ENCODE measurements at places on chromosomes 3 and 15.

DNA sequence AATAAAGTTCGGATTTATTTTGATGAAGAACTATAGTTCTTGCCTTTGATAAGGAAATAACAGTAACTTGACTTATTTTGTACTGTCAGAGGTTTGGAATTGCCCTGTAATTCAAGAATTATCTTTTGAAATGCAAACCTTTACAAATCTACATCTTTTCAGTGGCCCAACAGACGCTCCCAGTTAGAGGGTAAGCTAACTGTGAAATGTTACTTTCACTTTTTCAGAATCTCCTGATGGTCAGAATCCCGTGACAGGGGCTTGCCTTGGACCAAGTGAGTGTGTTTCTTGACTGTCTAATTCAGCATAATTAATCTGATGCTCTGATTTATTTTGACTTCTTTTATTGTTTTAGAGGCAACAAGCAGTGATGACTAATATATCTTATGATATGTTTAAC lies 262.5 kb downstream of the PLOD2 start:
- DNase-seq, result no peak

DNA sequence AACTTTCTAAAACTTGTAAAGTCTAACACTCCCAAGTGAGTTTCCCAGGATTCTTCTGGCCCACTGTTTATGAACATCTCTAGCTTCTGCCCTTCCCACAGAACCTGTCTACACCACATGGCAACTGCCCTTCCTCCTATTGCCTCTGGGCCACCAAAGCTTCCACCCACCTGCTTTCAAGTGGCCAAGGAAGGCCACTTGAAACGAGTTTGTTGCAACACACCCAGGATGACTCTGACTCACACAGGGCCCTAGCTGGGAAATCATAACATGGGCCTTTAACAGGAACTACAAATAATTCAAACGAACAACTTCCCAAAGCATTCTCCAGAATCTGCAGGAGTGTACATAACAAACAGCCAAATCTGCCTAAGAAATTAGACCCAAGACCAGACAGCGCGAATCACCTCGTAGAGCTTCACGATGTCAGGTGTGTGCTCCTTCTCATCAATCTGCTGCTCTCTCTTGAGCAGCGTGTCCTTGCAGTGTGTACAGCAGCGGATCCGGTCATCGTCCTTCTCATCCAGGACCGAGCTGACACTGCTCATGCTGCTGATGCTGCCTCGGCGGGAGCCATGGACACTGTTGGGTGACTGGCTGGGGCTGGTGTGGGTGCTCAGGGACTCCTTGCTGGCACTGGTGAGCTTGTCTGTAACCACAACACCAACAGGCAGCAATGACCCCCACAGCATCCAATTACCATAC lies 16.8 kb downstream of the RBSN start:
- no peak for DNase-seq

GRCh38 chr3:141307351-141308059 lies 60.8 kb upstream of the ZBTB38 start:
- DNase-seq, result no peak

DNA sequence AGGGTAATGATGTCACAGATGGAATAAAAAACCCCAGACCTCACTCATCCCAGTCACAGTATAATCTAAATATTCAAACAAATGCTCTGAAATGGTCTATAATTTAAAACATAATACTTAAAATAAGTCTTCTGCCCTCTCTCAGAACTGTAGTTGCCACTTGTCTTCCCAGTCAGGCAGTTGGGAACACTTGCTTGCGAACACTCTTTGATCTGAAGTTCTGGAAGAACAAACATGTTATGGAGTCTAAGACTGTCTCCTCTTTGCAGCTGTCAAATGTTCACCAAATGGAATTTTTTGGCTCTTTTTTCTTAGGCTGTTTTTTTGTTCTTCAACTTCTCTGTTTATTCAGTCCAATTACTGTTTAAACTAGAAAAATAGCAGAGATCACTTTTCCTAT lies 711.1 kb upstream of the GOLIM4 start:
- no peak for DNase-seq

DNA sequence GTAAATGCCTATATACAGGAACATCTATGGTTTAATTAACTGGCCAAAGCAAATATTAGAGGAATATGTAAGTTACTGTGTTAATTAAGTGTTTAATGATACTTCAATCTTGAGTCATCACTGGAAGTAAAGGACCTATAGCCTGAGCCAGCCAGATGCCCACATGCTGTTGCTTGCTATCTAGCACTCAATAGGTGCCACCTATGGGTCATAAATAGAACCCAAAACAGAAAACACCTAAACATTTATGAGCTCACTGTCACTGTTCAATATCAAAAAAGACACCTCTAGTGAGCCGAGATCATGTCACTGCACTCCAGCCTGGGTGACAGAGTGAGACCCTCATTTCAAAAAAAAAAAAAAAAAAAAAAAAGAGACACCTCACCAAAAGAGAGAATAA lies 48.4 kb upstream of the IP6K2 start:
- DNase-seq, result peak; percentile 9

- no peak for DNase-seq
These were observed 220.6 kb upstream of the SGO1 start for GRCh38 chr3:20406611-20407011.
